CD4-positive, alpha-beta T cell treated with Interleukin-21 for 1 hour (primary cell): ENCODE measurements at places on chromosomes 2 and 18.

DNA sequence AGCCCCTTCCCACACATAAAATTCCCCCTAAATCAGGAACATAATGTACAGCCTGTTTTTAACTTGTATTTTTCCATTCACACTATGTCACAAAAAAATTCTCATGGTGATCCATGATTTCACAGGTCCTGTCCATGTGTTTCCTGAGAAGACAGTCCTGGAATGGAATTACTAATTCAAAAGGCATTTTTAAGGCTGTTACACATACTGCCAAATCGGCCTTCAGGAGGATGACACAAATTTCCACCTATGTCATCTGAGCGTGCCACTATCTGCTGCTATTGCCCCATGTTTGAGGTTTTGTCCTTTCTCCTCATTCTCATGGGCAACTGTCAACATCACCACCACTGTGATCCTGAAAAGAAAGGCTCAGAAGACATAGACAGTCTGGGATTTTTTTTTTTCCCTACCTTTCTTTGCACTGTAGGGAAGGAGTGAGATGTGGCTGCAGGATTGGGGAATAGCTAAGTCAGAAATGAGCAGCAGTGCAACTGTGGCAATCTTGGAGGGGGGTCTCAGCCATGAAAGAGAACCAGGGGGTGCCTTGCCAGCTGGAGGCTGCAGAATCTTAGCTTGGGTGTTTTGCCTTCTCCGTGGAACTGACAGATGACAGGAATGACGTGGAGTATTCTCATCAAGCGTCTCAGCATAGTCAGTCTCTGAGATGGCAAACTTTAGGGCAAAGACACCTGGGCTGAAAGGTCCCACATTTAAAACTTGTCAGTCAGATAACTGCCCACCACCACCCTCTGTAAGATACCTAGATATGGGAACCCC lies 73.4 kb downstream of the MARCHF4 start:
- no peak for DNase-seq

- no peak for DNase-seq
Observed at GRCh38 chr18:22711192-22711685, 221.9 kb upstream of the RBBP8 start.

- no peak for DNase-seq
Observed at GRCh38 chr2:183995632-183996031, 602.7 kb upstream of the ZNF804A start.

DNA sequence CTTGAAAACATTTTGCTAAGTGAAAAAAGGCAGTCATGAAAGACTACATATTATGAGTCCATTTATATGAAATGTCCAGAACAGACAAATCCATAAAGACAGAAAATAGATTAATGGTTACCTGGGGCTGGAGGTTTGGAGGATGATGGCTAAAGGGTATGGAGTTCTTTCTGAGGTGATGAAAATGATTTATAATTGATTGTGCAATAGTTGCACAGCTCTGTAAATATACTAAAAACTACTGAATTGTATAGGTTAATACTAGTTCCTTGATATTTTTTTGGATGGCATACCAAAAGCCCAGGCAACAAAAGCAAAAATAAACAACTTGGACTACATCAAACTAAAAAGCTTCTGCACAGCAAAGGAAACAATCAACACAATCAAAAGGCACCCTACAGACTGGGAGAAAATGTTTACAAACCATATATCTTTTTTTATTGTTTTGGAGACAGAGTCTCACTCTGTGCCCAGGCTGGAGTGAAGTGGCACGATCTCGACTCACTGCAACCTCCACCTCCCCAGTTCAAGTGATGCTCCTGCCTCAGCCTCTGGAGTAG lies 21.5 kb downstream of the SOS1 start:
- no peak for DNase-seq

DNA sequence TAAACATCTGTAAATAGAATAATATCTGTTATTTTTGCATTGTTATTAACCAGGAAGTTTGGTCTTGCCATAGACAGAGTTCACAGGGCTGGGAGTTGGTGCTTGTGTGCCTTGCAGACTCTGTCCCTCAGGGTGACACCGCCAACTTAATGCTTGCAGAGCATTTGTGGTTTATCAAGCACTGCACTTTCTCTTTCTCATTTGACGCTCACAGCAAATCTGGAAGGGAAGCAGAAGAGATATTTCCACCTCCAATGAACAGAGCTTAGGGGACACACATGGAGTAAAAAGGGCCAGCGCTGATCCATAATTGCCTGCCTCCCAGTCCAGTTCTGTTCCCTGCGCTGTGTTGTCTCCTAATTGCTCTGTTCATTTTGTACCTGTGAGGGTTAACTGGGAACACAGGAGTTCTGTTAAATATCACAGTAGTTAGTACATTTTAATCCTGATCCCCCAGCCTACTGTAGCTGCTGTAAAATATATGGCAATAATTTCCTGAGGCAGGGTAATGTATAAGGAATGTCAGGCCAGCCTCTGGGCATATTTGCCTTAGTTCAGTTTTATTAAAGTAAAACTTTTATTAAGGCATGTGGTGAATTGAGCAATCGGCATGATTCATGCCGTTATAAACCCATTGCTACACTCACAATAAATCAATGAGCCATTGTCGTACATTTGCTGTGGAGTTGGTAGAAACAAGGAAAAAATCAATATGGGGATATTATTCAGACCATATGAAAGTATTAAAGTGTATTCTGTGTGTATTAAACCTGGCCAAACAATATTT lies 182.5 kb upstream of the OSR1 start:
- DNase-seq: no peak

DNA sequence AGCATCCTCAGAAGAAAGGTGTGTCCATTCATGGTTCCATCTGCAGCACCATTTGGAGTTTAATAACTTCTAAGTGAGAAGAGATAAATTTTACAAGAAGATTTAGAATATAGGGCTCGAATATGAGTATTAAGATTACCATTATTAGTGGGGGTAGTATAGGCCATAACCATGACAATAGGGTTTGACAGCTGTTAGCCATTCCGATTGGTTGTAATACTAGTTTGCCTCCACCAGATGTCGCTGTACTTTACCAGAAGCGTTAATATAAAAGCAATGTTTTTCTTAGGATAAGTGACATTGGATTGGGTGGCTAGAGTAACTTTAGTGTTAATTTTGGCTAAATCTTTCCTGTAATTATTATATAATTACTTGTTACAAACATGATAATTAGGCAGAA lies 107.5 kb upstream of the SRD5A2 start:
- peak; percentile 6 for DNase-seq

DNA sequence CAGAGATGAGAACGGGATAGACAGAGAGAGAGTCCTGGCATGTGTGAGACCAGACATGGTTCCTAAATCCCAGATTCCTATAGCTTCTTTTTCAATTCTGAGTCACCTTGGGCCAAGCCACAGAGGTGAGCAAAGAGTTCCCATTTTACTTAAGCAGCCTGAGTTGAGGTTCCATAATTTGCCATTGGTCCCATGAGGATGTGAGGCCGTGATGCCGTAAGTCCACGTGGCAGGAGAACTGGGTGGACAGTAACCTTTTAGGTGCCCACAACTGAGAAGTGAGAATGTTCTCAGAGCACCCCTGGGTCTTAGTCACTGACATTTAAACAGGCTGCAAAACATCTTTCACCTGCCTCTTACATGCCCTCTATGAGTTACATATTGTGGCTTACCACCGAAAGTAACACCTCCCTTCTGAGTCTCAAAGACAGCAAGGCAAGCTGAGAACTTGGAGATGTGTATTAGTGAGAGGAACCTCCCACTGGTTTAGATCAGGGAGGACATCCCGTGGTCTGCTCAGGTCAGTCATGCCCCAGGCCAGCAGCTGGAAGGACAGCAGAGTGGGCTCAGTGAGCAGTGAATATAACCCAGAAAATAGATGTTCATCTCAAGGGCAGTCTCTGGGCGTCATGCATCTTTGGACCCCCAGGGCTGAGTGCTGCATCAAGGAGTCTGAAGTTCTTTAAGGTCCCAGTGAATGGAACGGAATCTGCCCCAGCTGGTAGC lies 127.9 kb upstream of the LGALSL start:
- DNase-seq: peak; percentile 80
